ENCODE measurements at places on chromosomes 3 and 15. TPM values are rescaled to one million over a fixed set of nuclear protein-coding genes. Genes with fewer than 3 reads are reported as not detected.

- ATAC-seq = no peak
Measured at GRCh38 chr15:77064063-77064462, 6.8 kb downstream of the TSPAN3 start.

The GOLGA8T gene
- 0.25 TPM for total RNA-seq

The SPATA12 gene
- total RNA-seq = 0.54 TPM

- peak; percentile 60 for ATAC-seq
Measured at GRCh38 chr3:79767194-79767904, 449 bp downstream of the ROBO1 start.

GRCh38 chr15:88365124-88365523 is 102.1 kb downstream of the MRPL46 start:
- peak; percentile 55 for ATAC-seq

- ATAC-seq = no peak
Measured at GRCh38 chr3:101567528-101568317, 6.1 kb downstream of the TRMT10C start.

GRCh38 chr3:122313281-122313680 is 11.8 kb upstream of the CSTA start:
- peak; percentile 45 for ATAC-seq

DNA sequence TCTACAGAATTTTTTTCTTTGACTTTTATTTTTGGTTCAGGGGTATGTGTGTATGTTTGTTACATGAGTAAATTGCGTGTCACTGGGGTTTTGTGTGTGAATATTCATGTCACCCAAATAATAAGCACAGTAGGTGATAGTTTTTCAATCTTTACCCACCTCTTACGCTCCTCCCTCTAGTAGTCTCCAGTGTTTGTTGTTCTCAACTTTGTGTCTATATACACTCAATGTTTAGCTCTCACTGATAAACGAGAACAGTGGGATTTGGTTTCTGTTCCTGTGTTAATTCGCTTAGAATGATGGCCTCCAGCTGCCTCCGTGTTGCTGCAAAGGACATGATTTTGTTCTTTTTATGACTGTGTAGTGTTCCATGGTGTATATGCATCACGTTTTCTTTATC is 54.4 kb downstream of the MEF2A start:
- no peak for ATAC-seq

DNA sequence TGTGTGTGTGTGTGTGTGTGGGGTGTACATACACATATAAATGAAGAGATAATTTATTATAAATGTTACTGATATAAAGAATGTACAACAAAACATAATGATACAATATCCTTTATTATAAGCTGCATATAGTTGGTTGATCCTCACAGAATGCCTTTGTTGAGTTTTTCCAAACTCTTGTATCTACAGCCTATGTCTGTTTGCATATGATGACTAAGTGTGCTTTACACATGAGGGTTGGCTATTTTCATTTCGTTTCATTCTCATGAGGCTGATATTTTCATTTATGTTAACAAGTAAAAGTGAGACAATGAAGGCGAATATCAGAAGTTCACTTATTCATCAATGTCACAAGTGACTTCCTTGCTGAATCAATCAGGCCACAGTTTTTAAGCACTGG is 45.1 kb downstream of the TM2D3 start:
- no peak for ATAC-seq

The GPR160 gene
- total RNA-seq = 1.6 TPM

The DAZL gene
- 1.6 TPM for total RNA-seq

DNA sequence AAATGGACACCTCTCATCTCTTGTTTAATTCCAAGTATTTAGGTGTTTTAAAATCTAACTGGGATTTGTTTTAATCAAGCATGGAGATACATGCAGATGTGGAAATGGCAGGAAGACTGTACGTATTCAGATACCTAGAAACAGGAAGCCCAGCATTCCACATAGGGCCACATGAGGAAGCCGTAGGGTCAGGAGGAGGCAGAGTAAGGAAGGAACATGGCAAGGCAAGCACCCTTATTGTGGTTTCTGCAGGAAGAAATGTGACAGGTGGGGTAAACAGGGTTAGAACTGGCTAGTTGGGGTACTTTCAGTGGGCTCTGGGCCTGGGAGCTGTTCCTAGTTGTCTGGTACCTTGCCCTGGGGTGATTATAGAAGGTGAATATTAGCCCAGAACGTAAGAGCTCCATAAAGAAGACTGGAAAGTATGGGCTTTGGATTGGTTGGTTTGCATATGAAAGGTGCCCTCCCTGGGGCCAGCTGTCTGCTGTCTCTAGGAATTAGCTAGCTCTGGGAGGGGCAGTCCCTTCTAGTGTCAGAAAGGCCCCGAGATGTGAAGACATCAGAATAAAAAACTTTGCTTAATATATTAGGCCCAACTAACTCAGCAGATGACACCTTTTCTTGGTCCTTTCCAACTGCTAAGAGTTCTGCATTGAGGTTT is 107.7 kb upstream of the CADPS start:
- no peak for ATAC-seq

The THPO gene
- 1.3 TPM for total RNA-seq

GRCh38 chr3:98977520-98977919 is 76.0 kb upstream of the DCBLD2 start:
- no peak for ATAC-seq

DNA sequence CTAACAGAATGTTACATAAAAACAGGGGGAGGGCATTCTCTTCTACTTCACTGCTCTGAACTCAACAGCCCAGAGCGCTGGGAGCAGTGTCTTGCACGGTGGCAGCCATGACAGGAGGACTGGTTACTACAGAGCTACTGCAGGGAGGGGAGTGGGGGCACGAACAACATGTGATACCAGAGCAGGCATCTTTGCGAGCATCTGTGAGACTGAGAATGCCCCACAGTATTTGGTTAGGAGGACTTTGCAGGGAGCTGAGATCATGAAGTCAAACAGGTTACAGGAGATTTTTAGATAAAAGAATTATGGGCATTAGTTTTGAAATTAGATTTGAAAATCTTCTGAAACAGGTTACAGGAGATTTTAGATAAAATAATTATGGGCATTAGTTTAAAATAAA is 58.8 kb upstream of the GOLGA8B start:
- ATAC-seq = no peak

The SLMAP gene
- 25.8 TPM for total RNA-seq

The ST3GAL6 gene
- total RNA-seq = 8.3 TPM

DNA sequence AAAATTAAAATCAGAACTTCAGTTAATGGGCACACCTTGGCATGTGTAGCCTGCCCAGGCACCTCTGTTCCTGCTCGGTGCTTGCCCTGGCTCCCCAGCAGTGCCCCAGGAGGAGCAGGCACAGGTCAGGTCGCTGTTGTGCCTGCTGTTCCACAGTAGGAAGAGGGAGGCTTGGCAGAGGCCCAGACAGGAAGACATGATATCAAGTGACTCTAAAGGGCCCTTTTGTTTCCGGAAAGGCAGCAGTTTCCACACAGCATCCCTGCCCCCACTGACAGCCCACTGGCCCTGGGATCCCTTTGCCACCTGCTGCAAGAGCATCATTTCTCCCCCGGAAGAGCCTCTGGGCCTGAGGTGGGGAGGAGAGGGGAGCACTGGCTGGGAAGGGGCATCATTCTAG is 40.5 kb upstream of the HES1 start:
- ATAC-seq = peak; percentile 27

The LYZL4 gene
- not detected for total RNA-seq

The SST gene
- 17.4 TPM for total RNA-seq

DNA sequence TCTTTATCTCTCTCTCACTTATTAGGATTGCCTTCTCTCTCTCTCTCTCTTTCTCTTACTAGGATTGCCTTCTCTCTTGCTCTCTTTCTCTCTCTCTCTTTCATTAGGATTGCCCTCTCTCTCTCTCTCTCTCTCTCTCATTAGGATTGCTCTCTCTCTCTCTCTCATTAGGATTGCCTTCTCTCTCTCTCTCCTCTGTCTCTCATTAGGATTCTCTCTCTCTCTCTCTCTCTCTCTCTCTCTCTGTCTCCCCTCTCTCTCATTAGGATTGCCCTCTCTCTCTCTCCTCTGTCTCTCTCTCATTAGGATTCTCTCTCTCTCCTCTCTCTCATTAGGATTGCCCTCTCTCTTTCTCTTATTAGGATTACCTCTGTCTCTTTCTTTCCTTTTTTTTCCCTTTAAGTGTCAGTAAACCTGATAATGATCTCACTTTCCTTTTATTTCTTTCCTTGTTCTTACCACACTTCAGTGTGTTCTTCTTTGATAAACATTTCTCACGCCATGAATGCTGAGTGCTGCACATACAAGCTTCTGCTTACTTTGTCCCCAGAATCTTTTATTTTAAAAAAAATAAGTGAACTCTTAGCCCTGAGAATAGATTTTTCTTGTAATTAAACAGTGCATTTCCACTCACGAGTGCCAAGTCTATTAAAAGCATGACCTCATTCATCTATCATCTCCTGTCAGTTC is 243.4 kb upstream of the TBC1D5 start:
- no peak for ATAC-seq

The WNT7A gene
- 1.3 TPM for total RNA-seq

DNA sequence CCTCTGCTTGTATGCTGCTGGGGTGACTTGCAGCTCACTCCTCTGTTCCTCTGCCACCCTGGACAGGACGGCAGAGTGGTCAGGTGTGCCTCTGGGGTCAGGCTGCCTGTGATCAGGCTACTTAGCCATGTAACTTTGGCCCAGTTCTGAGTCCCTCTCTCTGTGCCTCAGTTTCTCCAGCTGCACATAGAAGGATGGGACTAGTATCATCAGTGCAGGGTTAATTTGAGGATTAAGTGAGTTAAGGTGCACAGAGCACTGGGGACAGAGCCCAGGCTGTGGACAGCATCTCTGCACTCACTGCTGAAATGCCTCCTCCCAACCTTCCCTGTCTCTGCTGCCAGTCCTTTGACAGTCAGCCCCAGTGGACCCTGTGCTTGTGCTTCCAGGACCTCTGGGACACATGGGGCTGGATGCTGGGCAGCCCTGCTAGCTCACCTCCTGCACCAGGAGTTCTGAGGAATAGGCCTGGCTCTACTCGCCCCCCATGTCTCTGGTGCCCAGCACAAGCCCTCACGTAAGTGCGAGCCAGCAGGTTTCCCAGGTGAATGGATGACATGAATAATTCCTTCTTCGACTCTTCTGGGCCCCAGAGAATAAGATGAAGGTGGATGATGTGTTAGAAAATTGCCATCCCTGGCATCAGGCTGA is 19.3 kb upstream of the PRR23E start:
- no peak for ATAC-seq

DNA sequence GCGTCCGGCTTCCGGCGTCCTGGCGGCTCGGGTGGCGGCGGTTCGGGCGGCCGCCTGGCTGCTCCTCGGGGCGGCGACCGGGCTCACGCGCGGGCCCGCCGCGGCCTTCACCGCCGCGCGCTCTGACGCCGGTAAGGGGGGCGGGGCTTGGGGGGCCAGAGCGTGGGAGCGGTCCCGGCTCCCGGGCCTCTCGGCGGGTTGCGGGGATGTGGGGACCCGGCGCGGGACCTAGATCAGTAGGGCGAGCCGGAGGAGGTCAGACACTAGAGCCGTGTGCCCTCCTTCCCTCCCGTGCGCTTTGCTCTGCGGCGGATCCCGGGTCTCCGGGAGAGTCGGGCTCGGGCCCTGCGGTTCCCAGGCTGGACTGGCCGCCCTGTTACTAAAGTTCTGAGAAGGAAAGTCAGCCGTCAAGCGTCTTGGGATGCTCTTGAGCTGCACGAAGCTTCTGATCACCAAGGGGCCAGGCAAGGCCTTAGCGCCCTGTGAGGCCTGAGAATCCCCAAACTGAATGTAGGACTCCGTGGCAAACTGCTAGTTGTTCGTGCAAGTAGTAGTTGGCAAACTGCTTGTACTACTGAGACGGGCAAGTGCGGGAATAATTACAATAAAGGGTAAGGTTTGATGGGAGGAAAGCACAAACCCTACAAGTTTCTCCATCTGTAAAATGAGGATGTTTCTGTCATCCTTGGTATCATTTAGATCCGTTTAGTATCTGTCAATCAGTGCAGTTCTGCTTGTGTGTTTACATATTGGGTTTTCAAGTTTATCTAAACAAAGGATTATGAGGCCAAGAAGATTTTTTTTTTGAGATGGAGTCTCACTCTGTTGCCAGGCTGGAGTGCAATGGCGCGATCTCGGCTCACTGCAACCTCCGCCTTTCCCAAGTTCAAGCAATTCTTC is 587 bp downstream of the PIGX start:
- ATAC-seq = peak; percentile 74

DNA sequence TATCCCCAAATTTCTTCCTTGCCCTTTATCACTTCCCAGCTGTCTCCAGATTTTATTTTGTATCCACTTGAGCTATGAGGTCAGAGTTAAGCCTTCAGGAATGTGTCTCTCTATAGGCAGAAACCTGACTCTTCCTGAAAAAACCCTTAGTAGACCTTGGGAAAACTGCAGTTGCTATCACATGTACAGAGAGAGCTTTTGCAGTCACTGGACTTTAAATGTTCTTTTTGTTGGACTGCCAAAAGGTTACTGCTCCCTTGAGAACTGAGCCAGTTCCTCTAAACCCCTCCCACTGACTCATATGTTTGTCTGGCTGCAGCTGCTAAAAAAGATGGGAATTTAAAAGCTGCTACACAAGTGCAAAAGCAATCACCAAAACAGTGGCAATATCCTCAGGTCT is 169.1 kb upstream of the CCDC54 start:
- peak; percentile 87 for ATAC-seq

The P2RY13 gene
- total RNA-seq = 0.84 TPM

The PLA2G4E gene
- total RNA-seq = 0.05 TPM

The SCG5 gene
- total RNA-seq = 39.6 TPM

Data from motor neuron (in vitro differentiated cells).